ENCODE measurements at places on chromosomes 3 and 15.

DNA sequence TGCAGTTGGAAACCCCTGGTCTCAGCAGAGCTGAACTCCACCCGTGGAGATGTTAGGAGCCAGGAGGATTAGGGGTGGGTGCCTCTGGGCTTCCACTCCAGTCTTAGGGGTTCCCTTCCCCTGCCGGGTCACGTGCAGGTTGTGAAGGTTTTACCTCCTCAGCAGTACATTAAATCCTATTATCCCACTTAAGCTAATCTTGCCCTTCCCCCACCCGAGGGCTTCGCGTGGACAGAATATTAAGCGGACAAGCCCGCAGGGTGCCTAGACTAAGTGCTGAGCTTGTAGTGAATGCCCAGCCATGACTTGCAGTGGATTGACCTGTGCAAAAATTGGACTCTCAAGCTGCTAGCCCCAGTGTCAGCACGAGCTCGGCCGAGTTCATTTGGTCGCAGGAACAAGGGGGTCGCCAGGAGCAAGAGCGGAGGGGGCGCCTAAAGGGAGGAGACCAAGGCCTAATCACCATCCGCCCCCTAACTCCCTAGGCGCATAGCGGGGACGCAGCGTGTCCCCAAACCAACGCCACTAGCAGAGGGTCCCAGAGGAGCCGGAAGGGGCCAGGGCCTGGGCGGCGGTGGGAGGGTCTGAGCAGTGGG is 498 bp upstream of the SEMA4B start:
- no peak for DNase-seq
- no peaks in the 10 kb centered on the region for H3K36me3 ChIP-seq
- no peaks in the 10 kb centered on the region for H3K27me3 ChIP-seq
- H3K4me3 ChIP-seq = peak overlapping the region; percentile 51
- H3K27ac ChIP-seq = peak overlapping the region; percentile 16
- no peaks in the 10 kb centered on the region for H3K4me1 ChIP-seq

DNA sequence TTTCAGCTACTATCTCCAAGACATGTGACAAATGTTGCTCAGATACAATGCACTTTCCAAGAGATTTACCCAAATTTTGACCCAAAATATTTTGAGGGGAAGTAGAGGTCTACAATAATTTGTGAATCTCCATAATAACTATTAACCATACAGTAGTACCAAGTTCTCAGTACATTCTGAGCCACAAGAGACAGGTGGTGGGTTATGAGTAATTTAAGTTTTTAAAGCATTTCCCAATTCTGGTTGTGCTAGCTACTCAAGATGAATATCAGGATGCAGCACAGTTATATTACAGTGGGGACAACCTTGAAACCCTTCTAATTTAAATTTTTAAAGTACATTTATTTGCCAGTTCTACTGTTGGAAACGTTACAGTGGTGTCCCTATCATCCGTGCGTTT is 92.2 kb upstream of the MITF start:
- no peak overlapping the region for H3K27ac ChIP-seq
- peaks cover 2% of the 10 kb centered on the region for H3K4me1 ChIP-seq
- H3K27me3 ChIP-seq = no peaks in the 10 kb centered on the region
- H3K36me3 ChIP-seq = no peaks in the 10 kb centered on the region

- H3K27ac ChIP-seq = no peak overlapping the region
- peak; percentile 68 for DNase-seq
- peaks cover 8% of the 10 kb centered on the region for H3K36me3 ChIP-seq
- H3K27me3 ChIP-seq = no peaks in the 10 kb centered on the region
- peaks cover 17% of the 10 kb centered on the region for H3K4me1 ChIP-seq
These were observed 8.1 kb downstream of the RMDN3 start for GRCh38 chr15:40746916-40747418.

DNA sequence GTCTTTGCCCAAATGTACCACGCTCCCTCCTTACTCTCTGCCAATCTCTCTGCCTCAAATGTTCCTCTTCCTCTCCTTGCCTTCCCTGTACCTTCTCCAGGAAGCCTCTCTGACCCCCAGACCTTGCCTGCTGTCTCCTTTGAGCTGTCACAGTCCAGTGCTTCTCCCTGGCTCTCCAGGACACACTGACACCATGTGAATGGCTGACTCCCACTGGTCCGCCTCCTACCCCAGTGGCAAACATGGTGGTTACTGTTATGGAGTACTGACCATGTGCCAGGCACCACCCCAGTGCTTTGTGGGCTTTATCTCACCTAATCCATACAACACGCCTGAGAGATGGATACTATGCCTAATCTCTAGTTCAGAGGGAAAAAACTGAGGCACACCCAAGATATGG is 141.9 kb downstream of the TPRA1 start:
- no peak overlapping the region for H3K27ac ChIP-seq
- H3K27me3 ChIP-seq = no peaks in the 10 kb centered on the region
- no peak for DNase-seq
- no peaks in the 10 kb centered on the region for H3K4me1 ChIP-seq

DNA sequence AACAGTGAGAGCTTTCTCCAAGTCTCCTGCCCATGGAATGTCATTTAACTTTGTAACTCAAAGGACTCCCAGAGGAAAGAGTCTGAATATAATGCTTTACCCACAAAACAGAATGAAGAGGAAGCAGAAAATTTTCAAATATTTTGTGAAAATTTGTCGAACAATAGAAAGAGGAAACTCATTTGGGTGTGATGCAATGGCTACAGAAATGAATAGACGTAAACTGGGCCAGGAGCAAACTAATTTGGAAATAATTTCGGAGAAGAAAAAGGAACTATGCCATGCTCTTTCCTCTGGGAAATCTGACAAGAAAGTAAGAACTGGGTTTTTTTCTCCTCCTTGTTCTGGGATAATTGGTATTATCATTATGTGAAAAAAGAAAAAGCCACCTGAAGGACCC is 11.2 kb upstream of the SUMF1 start:
- H3K27me3 ChIP-seq = peaks cover 3% of the 10 kb centered on the region
- H3K27ac ChIP-seq = no peak overlapping the region
- no peaks in the 10 kb centered on the region for H3K36me3 ChIP-seq
- H3K4me1 ChIP-seq = no peaks in the 10 kb centered on the region
- DNase-seq = no peak
- H3K4me3 ChIP-seq = no peak overlapping the region

GRCh38 chr3:119301662-119302061 is 7.5 kb downstream of the ARHGAP31 start:
- H3K4me1 ChIP-seq = peaks cover 10% of the 10 kb centered on the region
- no peaks in the 10 kb centered on the region for H3K27me3 ChIP-seq
- H3K36me3 ChIP-seq = no peaks in the 10 kb centered on the region
- no peak overlapping the region for H3K27ac ChIP-seq
- DNase-seq = no peak

GRCh38 chr3:129230311-129231019 is 18.9 kb upstream of the COPG1 start:
- peak; percentile 85 for DNase-seq
- H3K4me1 ChIP-seq = peaks cover 11% of the 10 kb centered on the region
- H3K27me3 ChIP-seq = no peaks in the 10 kb centered on the region
- H3K36me3 ChIP-seq = no peaks in the 10 kb centered on the region

DNA sequence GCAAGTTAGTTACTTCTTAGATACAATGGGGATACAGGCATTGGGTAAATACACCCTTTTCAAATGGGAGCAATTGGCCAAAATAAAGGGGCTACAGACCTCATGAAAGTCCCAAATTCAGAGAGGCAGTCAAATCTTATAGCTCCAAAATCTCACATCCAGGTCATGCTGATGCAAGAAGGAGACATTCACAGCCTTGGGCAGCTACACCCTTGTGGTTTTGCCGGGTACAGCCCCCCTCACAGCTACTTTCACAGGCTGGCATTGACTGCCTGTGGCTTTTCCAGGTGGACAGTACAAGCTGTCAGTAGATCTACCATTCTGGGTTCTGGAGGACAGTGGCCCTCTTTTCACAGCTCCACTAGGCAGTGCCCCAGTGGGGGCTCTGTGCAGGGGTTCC is 17.5 kb upstream of the PLSCR1 start:
- no peaks in the 10 kb centered on the region for H3K36me3 ChIP-seq
- H3K4me3 ChIP-seq = no peak overlapping the region
- no peak overlapping the region for H3K27ac ChIP-seq

DNA sequence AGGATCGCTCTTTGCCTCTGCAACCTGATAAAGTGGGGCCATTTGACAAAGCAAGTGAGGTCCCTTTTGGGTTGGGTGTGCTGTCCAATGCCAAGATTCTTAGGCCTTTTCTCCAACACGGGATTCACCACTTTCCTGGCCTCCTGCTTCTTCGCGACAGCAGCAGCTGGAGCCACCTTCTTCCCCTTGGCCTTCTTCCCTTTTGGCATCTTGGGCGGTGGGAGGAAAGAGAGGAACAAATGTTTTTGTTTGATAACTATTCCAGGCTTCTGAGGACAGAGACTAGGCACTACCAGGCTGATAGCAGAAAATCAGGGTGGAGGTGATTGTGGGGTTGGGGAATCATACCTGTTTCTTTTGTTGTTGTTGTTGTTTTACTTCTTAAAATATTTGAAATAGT is 30.0 kb upstream of the FAM81A start:
- no peak for DNase-seq
- no peak overlapping the region for H3K4me3 ChIP-seq
- no peak overlapping the region for H3K27ac ChIP-seq
- no peaks in the 10 kb centered on the region for H3K4me1 ChIP-seq

DNA sequence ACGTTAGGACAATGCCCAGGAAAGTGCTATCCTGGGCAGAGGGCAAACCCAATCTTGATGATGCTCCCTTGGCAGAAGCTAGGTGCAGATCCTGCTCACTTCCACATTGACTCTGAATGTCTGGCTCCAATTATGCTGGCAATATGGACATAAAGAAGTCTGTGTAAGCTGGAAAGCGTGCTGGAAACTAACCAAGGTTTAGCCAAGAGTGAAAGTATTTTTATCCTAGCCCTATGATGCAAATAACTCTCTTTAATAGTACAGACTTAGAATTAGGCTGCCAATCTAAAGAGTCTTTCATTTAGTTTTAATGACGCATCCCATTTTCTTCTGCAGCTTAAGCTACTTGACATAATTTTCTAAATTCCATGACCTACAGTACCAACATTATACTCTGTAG is 571.8 kb downstream of the TUSC7 start:
- no peak overlapping the region for H3K27ac ChIP-seq
- no peaks in the 10 kb centered on the region for H3K4me1 ChIP-seq
- no peaks in the 10 kb centered on the region for H3K36me3 ChIP-seq
- DNase-seq = peak; percentile 6
- no peaks in the 10 kb centered on the region for H3K27me3 ChIP-seq

- no peak for DNase-seq
- no peaks in the 10 kb centered on the region for H3K27me3 ChIP-seq
- no peaks in the 10 kb centered on the region for H3K4me1 ChIP-seq
- H3K4me3 ChIP-seq = no peak overlapping the region
These were observed 43.1 kb upstream of the MAP3K13 start for GRCh38 chr3:185319801-185320200.

DNA sequence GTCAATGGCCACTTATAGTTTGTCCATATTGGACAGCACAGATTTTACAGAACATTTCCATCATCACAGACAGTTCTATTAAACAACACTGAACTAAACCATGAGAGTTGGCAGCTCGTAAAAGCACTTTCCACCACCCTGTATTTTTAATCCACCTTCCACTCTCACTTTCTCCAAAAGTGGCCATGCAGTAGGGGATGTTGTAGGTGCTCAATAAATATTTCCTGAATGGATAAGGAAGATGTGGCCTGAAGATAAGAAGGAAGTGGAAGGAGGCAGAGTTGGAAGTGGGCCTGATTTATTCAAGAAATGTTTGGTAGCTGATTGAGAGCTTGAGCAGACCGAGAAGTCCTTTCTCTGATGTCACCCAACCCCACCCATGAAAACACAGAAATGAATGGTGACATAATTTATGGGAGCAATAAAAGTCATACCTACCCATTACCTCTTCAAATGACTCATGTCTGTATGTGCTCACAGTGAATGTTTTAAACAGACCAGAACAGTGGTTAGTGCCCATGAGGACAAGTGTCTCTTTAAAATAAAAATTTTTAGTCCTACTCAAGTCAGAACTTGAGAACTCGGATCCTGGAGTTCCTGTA is 39.6 kb upstream of the CTNNB1 start:
- H3K36me3 ChIP-seq = no peaks in the 10 kb centered on the region
- no peaks in the 10 kb centered on the region for H3K4me1 ChIP-seq
- no peak overlapping the region for H3K4me3 ChIP-seq

DNA sequence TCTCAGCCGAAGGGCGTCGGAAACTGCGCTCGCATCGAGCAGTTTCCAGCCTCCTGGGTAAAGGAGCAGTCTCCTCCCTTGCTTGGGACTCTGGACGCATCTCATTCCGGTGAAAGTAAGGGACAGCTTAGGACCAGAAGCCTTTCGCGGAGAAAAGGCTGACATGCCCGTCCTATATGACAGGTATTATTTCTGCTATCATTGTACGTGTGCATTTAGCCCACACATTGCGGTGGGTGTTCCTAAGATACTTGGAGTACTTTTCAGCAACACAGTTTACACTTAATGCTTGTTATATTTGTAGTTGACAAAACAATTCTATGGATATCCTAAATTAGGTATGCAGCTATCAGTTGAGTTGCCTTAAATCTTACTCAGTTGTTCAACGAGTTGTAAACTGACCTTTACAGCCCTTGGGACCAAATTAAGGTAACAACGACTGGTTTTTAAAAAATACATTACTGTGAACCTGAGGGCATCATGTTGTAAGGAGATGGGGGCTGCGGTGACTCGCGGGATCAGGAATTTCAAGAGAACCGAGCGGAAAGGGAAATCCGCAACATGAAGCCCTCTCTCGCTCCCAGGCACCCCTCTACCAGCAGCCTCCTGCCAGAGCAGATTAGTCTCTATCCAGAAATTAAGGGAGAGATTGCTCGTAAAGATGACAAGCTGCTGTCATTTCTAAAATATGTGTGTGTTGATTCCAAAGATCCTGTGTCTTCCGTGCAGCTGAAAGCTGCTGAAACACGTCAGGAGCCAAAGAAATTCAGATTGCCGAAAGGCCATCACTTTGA is 632 bp upstream of the COPS2 start:
- no peaks in the 10 kb centered on the region for H3K4me1 ChIP-seq
- no peaks in the 10 kb centered on the region for H3K27me3 ChIP-seq
- peak; percentile 48 for DNase-seq
- H3K36me3 ChIP-seq = no peaks in the 10 kb centered on the region

GRCh38 chr3:129520960-129521359 is 7.5 kb upstream of the RHO start:
- no peak for DNase-seq
- H3K4me1 ChIP-seq = no peaks in the 10 kb centered on the region
- no peaks in the 10 kb centered on the region for H3K36me3 ChIP-seq
- no peak overlapping the region for H3K4me3 ChIP-seq
- no peak overlapping the region for H3K27ac ChIP-seq

- H3K4me1 ChIP-seq = peaks cover 34% of the 10 kb centered on the region
- no peak for DNase-seq
- no peak overlapping the region for H3K4me3 ChIP-seq
- peaks cover 2% of the 10 kb centered on the region for H3K36me3 ChIP-seq
- no peaks in the 10 kb centered on the region for H3K27me3 ChIP-seq
- H3K27ac ChIP-seq = peak overlapping the region; percentile 42
These were observed 71.1 kb downstream of the MGLL start for GRCh38 chr3:127751163-127751621.

Data from fibroblast of lung (primary cell).